ENCODE measurements at places on chromosomes 13 and 19. TPM values are rescaled to one million over a fixed set of nuclear protein-coding genes. Genes with fewer than 3 reads are reported as not detected.

DNA sequence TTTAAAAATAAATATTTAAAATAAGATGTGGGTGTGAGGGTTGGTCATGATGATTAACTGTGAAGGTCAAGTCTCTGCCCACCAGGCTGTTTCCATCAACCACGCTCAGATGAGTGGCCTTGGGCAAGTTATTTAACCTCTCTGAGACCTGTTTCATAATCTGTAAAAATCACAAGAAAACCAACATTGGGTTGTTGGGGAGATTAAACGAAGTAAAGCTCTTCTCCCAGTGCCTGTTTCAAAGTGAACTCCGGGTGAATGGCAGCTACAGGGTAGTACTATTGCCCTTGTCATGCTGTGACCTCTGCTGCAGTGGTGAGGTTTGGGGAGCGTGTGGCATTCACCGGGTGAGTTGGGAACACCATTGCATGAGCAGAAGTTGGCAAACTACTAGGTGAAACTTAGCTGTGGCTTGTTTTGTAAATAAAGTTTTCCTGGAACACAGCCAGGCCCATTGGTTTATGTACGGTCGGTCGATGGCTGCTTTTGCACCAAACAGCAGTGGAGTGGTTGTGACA, 153.2 kb downstream of the USP12 start:
- DNase-seq: peak; percentile 85

GRCh38 chr13:109146912-109147647, 517.7 kb downstream of the MYO16 start:
- DNase-seq: peak; percentile 95

DNA sequence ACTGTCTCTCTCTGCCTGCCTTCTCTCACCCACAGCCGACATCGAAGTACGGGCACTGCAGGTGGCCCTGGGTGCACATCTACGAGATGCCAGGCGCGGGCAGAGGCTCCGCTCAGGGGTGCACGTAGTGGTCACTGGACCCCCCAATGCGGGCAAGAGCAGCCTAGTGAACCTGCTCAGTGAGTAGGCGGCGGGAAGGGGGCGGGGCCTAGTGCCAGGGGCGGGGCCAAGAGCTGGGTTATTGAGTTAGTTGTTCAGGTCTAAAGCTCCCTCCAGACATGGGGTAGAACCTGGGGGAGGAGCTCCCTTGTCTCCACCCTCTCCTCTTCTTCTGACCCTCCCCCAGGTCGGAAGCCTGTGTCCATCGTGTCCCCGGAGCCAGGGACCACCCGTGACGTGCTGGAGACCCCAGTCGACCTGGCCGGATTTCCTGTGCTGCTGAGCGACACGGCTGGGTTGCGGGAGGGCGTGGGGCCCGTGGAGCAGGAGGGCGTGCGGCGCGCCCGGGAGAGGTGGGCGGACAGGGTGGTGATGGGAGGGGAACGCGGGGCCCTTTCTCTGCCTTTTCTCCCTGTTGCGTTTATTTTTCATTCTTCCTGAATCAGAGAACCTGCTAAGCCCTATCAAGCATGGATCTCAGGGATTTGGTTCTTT, 1.9 kb downstream of the GTPBP3 start:
- DNase-seq: no peak

GRCh38 chr19:32287811-32288227, 57.6 kb upstream of the ZNF507 start:
- DNase-seq: peak; percentile 51

Gene CFAP97D2
- not detected for total RNA-seq
